SK-MEL-5 (cell line): ENCODE measurements at places on chromosomes 1 and 21.

DNA sequence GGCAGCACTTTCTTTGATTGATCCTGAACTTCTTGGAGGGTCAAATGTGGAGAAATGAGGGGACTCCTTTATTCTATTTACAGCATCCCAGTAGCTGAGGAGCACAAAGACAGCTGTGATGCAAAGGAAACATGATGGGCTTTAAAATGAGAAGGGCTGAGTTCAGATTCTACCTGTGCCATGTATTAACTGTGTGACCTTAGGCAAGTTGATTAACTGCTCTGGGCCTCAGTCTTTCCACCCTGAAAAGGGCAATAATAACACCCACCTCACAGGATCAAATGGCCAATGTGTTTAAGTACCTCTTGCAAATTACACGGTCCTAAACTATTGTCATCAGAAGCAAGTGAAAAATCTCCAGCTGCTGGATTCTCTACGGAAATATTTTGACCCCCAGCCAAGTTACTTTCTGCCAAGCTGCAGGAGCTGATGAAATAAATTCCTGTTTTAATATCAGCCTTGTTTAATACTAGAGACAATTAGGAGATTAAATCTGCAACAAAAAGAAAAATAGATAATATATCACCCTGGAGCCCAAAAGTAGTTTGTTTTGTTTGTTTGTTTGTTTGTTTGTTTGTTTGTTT, 15.7 kb downstream of the TMEM81 start:
- DNase-seq, result no peak

GRCh38 chr1:221509575-221510355, 232.1 kb downstream of the DUSP10 start:
- DNase-seq, result no peak

DNA sequence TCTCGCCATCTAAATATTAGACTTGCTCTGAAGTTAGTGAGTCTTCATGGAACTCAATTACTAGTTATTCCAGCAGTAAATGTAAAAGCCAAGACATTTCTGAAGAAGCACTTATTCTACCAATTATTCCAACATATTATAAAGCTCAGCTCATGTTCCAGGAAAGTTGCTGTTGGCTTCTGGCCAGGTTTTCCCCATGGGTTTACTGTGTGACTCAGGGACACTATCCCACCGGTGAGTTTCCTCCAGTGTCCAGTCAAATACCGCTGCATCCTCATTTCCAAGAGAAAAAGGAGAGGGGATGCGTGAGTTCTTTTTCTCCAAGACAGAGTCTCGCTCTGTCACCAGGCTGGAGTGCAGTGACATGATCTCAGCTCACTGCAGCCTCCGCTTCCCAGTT, 9.2 kb upstream of the HHIPL2 start:
- no peak for DNase-seq

DNA sequence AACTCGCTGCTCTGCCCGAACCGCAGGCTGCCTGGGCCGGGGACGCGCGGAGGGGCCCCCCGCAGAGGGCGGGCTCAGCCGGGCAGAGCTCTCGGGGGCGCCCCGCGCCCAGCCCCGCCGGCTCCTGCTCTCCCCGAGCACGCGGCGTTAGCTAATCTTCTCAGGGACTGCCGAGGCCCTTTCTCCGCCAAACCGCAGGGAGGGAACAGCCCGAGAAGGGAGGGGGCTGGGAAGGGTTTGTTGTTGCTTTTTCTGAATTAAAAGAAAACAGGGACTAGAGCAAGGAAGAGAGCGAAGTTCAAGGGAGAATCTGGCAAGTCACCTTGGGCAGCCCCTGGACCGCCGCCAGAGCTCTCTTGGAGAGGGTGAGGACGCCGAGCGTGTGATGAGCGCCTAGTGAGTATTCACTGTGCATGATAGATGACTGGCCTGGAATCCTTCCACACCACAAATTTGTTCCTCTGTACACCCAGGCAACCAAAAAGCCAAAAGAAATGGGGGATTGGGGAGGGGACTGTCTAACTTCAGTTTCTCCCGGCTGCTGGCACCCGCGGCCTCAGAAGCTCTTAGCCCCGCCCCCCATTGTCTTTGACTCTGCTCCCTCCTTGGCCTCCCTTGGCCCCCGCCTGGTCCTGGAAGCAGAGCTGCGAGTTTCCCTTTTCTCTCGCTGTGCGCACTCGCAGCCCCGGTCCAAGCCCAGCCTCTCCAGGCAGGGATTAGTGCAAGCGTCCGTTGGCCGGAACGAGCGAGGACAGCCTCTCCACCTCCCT, 19.7 kb upstream of the LMX1A start:
- no peak for DNase-seq

- no peak for DNase-seq
Observed at GRCh38 chr1:228081578-228082213, 812 bp upstream of the ARF1 start.

DNA sequence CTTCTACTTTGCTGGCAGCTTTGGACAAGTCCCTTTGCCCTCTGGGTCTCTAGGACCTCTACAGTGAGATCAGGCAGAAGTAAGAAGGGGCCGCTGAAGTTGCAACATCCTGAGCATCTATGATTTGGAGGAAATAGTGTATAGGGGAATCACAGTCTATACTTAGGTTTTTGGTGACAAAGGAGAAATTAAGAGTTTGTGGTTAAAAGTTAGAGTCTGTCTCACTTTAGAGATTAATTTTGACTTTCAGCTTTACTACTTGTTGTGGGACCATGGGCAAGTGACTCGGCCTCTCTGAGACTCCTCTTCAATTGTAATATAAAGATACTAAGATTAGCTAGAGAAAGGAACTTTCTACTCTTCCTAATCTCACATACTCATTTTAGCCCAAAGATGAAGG, 33.1 kb upstream of the LMX1A start:
- DNase-seq, result no peak
